ENCODE measurements at places on chromosomes 16 and 17.

DNA sequence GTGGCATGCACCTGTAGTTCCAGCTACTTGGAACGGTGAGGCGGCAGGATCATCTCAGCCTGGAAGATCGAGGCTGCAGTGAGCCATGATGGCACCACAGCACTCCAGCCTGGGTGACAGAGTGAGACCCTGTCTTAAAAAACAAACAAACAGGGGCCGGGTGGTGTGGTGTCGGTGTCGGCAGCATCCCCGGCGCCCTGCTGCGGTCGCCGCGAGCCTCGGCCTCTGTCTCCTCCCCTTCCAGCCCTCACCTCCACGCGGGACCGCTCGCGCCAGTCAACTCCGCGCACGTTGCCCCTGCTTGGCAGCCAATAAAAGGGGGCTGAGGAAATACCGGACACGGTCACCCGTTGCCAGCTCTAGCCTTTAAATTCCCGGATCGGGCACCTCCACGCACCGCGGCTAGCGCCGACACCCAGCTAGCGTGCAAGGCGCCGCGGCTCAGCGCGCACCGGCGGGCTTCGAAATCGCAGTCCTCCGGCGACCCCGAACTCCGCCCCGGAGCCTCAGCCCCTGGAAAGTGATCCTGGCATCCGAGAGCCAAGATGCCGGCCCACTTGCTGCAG lies 204.7 kb downstream of the CDRT15L2 start:
- DNase-seq: no peak

DNA sequence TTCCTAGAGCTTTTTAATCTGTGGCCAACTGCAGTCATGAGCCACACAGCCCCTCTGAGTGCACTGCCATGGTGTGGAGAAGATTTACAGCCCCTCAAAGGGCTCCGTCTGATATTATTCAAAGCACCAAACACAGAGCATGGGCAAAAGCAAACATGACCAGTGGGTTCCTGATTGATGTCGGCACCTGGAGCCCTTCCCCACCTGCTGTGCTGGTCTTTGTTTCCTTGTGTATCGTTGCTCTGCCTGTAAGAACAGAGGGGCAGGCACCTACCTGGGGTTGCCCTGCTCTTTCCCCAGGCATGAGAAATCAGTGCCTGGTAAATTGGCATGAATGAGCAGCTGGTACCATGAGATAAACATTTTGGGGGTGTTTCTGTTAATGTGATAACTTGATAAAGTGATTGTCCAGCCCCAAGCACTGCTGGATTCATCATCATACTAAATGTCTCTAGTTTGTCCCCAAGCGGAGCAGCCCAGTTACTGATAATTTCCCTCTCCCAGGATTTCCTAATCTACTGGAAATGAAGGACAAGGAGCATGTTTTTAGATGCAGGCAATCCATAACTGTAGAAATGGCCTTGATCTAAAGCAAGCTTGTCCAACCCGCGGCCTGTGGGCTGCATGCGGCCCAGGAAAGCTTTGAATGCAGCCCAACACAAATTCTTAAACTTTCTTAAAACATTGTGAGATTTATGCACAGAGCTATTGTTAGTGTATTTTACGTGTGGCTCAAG lies 5.0 kb upstream of the SPIRE2 start:
- peak; percentile 96 for DNase-seq

DNA sequence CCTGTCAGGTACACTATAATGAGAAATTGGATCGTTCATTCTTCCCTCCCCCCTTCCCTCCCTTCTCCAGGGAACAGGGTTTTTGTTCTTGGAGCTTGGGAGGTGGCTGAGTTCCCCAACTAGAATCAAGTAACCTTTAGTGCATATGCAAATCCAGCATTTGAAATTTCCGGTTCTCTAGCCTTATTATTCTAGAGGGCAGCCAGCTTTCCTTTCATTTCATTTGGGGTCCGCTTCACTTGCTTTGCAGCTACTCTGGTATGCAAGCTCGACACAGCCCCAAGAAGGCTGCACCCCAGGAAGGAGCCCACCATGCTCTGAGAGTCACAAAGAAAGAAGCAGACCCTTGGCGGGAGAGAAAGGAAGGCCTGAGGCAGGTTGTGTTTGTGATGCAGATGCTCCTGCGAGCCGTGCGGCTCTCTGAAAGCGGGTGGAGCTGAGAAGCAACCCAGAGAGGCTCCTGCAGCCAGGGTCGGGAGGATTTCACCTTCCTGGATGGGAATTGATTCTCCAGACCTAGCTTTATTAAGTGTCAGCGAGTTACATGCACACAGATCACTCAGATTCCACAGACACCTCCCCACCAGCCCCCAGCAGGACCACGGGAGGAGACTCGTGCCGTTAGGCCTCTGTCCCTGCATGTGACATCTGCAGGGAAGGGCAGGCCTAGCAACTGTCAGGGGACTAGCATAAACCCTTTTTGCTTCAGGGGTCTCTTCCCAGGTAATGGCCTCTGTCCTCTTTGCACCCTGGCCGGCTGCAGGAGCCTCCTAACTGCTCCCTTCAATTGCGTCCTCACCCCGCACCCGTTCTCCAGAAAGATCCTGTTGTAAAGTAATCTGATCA lies 34.5 kb downstream of the PMM2 start:
- no peak for DNase-seq

DNA sequence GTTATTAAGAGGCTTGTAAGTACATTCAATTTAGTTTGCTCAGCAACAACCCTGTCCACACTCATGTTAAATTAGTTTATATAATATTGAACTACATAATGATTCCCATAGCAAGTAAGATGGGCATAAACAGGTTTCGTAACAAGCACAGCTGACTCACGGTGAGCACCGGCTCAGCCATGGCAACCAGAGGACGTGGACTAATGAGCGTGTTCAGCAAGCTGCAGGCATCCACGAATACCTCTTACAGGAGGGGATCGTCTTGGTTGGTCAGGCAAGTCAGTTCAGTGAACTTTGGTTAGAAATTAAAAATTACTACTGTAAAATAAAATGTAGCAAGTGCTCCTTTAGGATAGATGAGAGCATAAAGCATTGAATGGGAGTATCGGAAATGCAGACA lies 58.4 kb downstream of the ELAC2 start:
- no peak for DNase-seq

DNA sequence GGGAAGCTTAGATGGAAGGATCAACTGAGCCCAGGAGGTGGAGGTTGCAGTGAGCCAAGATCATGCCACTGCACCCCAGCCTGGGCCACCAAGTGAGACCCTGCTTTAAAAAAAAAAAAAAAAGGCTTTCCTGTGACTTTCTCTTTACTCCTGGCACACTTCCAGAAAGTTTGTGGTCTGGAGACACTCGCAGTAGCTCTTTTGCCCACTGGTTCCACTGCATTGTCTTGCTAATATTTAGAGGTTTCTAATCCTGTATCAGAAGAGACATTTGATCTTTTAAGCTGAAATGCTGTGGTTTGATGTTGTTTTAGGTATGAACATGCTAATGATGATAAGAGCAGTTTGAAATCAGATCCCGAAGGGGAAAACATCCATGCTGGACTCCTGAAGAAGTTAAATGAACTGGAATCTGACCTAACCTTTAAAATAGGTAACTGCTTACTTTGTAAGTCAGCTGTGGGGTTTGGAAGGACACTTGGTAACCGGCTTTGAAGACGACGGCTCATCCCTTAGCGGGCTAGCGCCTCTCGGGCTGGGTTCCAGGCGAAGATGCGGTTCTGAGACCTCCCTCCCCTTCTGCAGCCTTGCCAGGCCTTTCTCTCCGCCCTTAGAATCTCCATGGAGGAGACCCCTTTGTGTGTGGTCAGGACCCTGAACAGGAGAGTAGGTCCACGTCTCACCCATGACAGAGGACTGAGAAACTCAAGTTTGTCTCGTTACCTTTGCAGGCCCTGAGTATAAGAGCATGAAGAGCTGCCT lies 23.1 kb downstream of the NTAN1 start:
- DNase-seq: no peak

GRCh38 chr16:72371307-72372086 lies 199.5 kb upstream of the PMFBP1 start:
- peak; percentile 78 for DNase-seq

DNA sequence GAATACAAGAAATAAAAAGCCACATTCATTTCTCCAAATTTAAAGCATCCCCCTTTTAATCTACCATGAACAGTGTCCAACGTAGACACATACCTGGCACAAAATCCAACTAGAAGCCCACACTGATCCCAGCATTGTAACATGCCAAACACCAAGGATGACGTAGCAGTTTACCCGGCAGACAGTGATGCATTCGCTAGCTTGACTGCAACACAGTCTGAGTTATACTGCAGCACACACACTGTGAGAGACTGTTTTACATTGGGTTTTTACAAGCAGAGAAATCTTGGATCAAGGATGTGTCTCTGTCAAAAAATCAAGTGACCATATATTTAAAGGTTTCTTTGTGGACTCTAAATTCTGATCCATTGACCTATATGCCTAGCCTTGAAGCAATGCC lies 74.5 kb upstream of the C17orf78 start:
- peak; percentile 7 for DNase-seq

DNA sequence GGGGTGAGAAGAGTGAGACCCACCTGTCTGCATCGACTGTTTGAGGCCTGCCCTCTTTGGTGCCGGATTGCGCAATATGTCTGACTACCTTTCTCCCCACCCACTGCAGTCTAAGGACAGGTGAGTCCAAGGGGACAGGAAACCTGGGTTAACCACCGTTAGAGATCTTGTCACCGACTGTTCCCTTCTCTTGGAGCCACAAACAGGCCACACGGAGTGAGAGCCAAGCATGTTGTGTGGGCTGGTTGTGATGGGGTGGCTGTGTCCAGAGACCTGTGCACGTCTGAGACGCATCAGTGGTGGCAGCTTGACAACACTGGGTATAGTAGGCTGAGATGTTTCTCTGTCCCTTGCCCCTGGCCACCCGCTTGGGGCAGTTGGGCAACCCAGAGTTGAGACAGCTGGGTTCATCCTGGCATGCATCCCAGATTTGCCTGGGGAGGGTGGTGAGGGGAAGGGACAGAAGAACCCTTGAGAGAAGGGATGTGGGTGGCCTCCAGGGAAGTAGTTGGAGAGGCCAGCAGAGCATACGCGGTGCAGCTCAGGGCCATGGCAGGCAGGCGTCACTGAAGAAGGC lies 21.4 kb downstream of the MPRIP start:
- peak; percentile 60 for DNase-seq

DNA sequence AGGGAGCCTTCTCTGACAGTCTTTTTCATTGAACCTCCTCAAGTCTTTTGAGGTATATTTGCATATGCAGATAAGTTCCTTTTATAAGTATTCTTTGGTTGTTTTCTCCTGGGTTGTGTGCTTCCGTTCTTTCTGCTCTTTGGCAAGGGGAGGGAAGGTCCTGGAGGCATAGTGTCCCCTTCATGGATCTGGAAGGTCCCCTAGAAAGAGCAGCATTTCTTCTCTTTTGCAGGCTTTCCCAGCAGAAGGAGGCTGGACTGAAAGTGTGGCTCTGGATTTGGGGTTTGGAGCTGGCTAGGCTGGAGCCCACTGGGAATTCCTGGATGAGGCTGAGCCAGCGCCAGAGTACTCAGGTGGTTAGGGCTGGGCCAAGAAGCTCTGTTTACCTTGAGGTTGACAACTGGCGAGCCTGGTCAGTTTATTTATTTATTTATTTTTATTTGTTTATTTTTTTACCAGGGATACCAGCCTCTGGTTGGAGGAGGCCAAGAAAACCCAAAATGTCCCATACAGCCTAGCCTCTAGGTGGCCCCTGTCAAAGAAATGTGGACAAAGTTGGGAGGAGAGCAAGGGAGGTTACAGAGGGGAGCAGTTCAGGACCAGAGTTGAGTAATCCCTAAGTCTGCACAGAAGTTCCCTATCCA lies 5.4 kb upstream of the TOP2A start:
- peak; percentile 58 for DNase-seq

DNA sequence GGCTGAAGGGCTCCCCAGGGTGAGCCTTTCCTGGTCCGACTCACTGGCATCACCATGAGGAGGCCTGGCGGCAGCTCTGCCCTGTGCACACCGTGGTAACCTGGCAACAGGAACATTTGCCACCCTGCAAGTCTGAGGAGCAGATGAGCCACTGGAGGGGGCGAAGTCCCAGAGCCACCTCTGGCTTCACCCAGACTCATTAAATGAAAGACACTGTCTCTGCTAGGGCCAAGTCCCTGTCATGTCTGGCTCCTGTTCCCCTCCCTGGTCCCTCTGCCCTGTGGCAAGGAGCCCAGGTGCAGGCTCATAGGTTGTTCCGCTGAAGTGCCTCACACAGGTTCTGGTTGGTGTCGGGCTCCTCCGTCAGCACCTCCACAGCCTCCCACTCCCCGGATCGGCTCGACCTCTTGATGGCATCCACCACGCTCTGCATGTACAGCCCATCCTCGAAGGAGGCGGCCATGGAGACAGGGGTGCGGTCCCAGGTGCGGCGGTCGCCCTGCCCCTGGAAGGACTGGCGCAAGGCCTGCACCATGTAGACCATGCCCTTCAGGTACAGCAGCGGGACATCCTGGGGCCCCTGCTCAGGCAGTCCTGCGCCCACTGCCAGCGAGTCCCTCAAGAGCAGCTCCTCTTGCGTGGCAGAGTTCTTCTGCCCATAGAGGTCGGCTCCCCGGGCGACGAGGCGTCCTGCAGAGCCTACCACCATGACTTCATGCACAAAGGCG lies 8.4 kb downstream of the C16orf86 start:
- no peak for DNase-seq

DNA sequence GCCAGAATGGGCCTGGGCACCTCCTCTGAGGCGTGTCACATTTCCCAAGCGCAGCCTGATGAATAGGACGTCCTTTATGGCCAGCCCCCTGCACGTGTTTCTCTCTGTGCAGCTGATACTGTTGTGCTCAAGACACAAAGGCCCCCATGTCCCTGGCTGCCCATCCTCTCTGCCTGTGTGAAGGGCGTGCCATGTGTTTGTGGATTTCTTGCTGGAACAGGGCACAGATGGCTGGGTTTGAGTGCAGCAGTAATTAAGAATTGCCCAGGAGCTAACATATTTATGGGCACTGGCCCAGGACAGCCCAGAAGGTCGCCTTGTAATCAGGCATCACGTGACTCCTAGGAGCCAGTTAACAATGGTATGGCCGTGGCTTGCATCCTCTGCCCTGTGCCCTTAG lies 181.1 kb downstream of the CCDC182 start:
- peak; percentile 98 for DNase-seq

DNA sequence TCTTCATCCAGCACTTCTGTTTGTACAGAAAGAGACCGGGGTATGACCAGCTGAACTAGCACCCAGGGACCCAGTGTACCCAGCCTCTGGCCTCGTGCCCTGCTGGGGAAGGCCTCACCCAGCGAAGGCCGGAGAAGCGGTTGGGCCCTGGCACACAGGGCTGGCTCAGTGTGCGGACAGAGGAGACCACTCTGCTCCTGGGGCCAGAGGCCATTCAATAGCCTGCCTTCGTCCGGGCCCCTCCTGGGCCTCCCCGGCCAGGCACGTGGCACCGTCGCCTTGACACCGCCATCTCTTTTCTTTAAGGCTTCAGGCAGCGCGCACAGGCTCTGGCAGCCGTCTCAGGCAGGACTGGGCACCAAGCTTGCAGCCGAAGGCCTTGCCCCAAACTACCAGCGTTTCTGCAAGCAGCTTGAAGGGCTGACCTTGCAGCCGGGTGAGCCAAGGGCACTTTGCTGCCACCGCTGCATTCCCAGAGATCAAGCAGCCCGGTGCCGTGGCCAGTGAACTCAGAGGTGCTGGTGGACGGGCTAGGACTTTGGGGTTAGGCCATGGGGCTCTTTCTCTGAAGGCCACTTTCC lies 8.0 kb downstream of the TAX1BP3 start:
- DNase-seq: no peak
